ENCODE measurements at places on chromosomes 1 and 21.
A peak's percentile ranks its signal among the peaks of the same experiment; 100 is the strongest.

- DNase-seq = no peak
Measured at GRCh38 chr1:12600880-12601633, 17.0 kb downstream of the DHRS3 start.

DNA sequence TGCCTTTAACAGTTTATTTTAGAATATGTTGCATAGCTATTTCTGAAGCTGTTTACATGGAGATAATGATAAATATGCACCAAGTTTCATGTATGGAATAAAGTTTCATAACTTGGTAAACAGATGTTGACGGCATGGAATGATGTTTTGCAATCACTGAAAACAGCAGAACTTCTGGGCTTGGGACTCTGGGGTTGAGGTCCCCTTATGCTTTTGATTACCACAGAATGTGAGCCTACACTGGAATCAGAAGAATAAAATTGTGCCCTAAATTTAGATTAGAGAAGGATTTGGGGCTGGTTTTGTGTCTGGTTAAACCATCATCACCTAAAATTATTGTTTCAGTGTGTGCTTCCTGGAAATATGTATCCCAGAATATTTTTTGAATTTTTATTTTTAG is 11.1 kb downstream of the KRTAP24-1 start:
- DNase-seq = no peak

DNA sequence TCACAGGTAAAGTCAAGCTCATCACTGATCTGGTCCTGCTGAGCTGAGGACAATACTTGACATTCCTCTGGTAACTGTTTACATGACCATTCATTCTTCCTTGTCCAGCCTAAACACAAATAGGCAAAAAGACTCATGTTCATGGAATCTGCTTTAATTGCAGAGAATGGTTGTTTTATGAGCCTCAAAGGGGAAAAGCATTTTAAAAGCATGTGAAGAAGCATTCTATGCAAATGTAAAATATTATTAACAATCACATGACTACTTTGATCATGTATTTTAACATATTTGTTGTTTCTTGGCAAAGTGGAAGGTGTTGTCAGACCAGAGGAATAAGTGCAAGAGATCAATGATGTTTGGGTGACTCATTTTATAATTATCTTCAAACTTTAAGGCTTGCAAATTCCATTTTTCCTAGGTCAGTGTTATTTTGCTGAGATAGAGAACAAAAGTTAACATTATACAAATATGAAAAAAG is 133.7 kb downstream of the RUNX1 start:
- no peak for DNase-seq

GRCh38 chr1:206685769-206686477 is 1.2 kb downstream of the MAPKAPK2 start:
- DNase-seq = peak; percentile 95

DNA sequence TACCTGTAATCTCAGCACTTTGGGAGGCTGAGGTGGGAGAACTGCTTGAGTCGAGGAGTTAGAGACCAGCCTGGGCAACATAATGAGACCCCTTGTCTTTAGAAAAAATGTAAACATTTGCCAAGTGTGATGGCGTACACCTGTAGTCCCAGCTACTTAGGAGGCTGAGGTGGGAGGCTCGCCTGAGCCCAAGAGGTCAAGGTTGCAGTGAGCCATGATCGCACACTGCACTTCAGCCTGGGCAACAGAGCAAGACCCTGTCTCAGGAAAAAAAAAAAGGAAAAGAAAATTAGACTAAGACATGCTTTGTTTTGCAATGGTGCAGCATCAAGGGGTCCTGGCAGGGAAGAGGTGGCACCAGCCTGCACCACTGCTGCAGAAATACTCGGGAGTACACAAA is 16.8 kb upstream of the GPR157 start:
- no peak for DNase-seq

- DNase-seq = peak; percentile 33
Measured at GRCh38 chr21:42850866-42851391, 28.4 kb downstream of the WDR4 start.

DNA sequence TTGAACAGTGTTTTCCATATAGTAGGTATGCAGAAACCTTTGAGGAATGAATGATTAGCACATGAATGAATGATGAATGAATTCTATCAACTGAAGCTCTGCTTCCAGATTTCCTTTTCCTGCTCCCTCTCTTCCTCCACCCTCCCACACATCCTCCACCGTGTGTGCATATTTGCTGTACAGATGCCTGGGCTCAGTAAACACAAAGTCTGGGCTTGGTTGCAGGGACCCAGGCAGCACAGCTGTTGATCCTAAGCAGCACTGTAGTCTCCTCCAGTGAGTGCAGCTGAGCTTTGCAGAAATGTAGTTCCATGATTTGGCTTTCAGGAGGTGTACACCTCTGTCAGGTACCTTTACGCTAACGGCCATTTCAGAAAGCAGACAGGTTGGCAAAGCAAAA is 611.7 kb downstream of the NUF2 start:
- no peak for DNase-seq

GRCh38 chr1:166915941-166916340 is 39.9 kb upstream of the TADA1 start:
- DNase-seq = no peak

- DNase-seq = no peak
Measured at GRCh38 chr1:197067457-197067818, 378 bp upstream of the F13B start.

- no peak for DNase-seq
Measured at GRCh38 chr1:102897557-102897956, 210.8 kb downstream of the COL11A1 start.

DNA sequence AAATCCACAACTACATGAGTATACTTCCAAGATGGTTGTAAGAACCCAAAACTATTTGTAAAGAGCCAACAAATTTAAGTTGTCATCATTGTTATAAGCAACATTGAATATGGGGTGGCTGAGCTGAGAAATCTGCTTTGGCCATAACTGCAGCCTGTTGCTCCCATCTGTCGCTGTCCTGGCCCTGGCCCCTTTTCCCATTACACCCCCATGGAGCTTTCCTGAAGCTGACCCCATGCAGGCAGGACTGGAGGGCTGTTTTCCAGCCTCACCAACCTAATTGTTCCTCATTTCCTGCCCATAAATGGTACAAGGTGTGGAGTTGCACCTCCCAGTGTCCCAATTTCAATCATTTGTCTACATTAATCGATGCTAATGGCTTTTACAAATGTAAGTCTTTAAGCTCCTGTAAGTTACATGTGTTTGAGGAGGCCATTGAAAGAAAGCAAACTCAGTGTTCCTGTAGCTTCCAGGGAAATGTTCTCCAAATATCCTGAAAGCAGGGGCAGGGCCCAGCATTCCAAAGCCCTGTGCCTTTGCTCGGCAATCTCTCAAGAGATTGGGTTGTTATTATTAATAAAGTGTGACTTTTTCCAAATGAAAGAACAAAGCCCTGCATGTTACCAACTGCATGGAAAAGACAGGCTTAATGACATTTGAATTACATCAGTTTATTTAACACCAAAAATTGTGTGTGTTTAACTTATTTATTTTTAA is 545.9 kb downstream of the PLPP3 start:
- no peak for DNase-seq

Measured in MV-4-11 (cell line).